Naive B cell (primary cell): ENCODE measurements at places on chromosomes 4 and X.

GRCh38 chr4:174198828-174199227, 84.6 kb downstream of the FBXO8 start:
- no peak for DNase-seq

DNA sequence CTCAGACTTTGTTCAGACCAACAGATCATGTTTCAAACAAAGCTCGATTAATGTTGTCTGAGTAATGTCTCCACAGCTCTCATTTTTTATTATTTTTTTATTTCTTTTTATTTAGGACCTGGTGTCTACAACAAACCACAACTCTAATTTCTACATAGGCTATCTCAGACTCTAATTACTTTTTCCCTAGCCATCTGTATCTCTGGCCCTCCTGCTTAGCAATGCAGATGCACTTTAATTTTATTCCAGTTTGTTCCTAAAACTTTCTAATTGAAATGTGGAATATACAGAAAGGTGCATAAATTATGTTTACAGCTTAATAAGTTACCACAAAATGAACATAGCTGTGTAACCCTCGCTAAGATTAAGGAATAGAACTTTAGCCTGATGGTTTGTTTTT, 119.2 kb upstream of the MID1IP1 start:
- no peak for DNase-seq

DNA sequence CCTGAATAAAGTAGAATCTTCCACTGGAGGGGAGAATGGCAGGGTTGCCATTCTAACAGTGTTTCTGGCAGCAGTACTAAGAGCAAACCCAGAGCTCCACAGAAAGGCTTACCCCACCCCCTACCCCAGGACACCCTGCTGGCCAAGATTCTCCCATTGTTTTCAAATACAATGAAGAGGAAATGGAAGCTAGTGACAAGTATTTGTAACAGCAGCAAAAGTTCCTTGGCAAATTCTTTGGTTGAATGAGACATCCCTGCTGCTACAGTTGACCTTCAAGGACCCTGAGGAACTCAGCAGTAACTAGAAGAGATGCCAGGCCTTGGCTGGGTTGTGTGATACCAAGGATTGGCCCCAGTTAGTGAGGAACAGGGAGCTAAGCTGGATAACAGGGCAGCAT, 124.2 kb upstream of the DGKK start:
- DNase-seq, result no peak

- DNase-seq, result no peak
Measured at GRCh38 chr4:119026662-119027444, 108.8 kb upstream of the MYOZ2 start.

GRCh38 chr4:5660185-5660584, 48.2 kb downstream of the EVC2 start:
- DNase-seq, result no peak
